ENCODE measurements at places on chromosomes 11 and 22.

GRCh38 chr11:105696000-105696399 is 86.1 kb downstream of the GRIA4 start:
- no peak for DNase-seq

GRCh38 chr22:19880786-19881569 is 26.3 kb upstream of the GNB1L start:
- no peak for DNase-seq

DNA sequence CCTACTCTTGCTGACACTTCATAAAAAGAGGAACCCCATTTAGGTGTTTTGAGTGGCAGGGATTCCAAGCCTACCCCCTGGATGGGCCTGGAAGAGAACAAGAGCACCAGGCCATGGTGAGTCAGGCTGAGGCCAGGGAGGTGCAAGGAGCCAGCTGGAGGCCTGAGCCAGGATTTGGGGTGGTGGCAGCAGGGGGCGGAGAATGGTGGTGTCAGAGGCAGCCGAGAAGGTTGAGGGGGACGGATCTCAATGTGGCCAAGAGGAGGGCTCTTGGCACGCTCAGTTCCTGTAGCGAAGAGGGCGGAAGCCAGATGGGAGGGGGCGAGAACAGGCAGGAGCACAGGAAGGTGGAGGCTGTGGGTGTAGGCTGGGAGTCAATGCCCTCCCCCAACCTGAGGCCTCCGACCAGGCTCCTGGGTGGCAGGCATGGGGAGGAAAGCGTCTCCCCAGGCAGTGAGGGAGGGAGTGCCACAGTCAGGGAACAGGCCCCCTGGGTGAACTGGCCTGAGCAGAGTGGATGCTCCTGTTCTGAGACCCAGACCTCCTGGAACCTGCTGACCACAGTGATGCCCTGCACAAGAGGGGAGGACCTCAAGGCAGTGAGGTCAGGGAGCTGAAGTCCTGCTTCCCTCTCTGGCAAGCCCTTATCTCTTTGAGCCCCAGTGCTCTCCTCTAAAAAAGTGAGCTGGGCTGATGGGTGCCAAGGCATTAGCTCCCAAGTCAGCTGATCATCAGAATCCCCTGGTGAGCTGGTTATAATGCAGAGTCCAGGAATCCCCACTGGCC is 13.9 kb downstream of the RTN4RL2 start:
- no peak for DNase-seq

DNA sequence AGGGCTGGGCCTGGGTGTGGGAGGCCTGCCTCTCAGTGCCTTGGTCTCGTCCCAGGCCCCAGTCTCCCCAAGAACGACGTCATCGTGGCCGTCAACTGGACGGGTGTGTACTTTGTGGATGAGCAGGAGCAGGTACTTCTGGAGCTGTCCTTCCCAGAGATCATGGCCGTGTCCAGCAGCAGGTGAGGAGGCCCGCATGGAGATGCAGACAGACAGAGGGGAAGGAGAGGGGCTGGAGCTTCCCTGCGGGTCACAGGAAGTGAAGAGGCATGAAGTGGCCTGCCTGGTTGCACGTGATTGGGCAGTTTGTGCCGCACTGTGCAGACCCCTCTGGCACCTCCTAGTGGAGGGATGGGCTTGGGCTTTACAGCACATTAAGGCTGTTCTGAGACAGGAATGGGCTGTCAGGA is 70.4 kb downstream of the MYO7A start:
- DNase-seq, result no peak

GRCh38 chr11:118232659-118233058 is 7.8 kb upstream of the JAML start:
- no peak for DNase-seq

DNA sequence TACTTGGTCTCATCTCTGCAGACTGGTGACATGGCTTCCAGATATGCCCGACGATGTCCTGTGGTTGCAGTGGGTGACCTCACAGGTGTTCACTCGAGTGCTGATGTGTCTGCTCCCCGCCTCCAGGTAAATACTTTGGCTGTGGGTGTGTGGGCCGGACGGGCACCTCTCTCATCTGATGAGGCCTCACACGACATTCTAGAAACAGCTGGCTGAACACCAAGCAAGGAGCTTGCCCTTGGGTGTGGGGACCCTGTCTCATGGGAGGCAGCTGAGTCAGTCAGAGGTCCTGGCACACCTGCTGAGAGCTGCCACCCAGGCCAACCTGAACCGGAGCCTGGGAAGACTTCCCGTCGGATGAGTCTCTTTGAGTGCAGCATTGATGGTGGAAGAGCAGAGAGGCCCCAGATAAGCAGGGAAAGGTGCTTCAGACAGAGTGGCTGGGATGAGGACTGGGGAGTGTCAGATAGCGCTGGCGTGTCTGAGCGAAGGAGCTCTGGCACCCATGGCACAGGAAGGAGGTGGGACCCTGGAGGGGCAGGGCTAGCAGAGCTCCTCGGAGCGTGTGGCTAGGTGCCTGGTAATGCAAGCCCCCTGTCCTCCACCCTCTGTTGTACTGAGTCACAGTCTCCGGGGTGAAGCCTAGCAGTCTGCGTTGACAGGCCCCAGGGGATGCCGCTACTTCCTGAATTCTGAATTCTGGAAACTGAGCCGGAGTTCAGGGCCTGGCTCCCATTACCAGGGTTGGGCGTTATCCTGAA is 10.4 kb upstream of the SAMM50 start:
- DNase-seq, result no peak

- no peak for DNase-seq
Observed at GRCh38 chr22:40403141-40403540, 32.7 kb downstream of the SGSM3 start.

- no peak for DNase-seq
Observed at GRCh38 chr11:44404301-44404700, 94.4 kb upstream of the ALX4 start.

DNA sequence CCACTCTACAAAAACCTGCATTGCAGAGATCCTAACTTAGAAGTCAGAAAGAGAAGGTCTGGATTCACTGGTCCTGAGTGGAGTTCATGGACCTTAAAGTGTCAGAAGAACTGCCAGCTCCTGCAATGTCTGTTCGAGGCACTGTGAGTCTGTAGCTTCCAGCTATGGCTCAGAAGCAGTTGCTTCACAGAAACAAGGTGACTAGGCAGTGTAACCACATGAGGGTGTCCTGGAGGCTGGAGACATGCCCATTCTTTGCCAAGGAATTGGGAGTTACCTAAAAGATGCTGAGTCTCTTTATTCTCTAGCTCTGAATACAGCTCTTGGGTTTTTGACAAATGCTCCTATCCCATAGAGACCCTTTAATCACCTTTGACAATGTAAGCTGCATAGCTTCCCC is 130.5 kb downstream of the SPON1 start:
- DNase-seq, result no peak

- no peak for DNase-seq
Observed at GRCh38 chr11:112156956-112157766, 6.7 kb downstream of the IL18 start.

DNA sequence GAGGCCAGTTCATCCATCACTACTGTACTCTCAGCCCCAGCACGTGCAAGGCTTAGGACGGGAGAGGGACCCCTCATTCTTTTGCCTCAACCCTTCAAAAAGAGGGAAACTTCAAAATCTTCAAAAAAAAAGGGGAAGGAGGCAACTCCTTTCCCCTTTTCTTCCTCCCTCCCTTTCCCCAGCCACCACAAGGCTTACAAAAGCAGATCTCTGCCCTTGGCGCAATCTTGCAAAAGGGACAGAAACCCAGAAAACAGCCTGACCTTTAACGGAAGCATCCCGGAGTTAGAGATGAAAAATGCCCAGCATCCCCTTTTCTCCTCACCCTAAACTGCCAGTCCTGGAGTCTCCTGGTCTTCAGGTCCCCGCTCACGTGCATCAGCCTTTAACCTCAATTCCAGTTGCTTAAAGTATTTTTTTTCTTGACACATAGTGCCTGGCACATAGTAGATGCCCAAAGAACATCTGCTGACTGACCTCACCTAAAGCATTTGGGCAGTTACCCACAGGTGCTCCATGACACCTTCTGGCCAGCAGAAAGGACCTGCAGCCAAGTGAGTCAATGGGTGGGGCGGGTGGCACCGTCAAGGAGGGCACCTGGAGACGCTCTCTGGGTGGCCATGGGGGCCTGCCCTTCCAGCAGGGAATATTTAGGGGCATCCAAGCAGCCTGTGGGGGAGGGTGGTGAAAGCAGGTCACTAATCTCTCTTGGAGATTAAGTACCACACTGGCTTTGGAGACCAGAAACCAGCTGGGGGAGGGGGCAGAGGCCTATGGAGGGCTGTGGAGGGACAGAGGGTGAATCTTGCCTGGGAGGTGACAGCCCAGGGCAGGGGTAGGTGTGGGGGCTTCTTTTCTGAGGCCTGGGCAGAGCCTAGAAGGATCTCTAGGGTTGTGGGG is 16.3 kb downstream of the NECTIN1 start:
- DNase-seq, result no peak

GRCh38 chr22:47597041-47597440 is 834.6 kb downstream of the TBC1D22A start:
- no peak for DNase-seq

DNA sequence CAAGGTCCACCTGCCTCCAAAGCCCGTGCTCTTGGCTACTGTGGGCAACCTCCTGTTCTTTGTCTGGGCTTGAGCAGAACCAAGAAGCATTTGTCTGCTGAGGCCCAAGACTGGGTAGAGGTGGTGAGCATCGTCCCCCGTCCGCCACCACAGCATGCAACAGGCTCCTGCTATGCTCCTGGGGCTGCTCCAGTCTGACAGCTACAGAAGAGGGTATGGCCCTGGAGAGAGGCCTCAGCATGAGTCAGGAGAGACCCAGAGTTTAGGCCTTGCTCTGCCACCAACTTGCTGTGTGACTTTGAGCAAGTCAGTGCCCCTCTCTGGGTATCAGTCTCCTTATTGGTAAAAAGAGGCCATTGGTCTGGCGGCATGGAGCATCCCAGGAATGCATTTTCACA is 91.2 kb downstream of the TP53I11 start:
- no peak for DNase-seq

- no peak for DNase-seq
Observed at GRCh38 chr11:16356761-16357393, 531 bp upstream of the SOX6 start.

GRCh38 chr22:39984006-39984405 is 10.7 kb upstream of the FAM83F start:
- DNase-seq, result no peak

DNA sequence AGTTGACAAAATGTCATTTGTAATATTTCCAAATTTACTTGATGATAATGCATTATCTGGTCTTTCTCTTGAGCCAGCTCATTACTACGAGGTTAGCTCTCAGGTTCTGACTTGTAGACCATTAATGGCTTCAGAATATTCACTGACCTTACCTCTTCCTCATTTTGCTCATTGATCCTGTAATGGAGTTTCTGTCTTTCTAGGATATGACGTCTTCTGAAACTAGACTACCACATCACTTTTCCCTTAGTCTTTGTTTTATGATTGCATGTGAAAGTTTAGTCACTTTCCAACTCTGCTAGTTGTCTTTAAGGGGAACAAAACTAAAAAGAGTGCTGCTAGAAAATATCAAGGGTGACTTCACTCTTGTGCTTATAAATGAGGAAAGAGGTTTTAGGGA is 697.6 kb downstream of the JRKL start:
- no peak for DNase-seq

DNA sequence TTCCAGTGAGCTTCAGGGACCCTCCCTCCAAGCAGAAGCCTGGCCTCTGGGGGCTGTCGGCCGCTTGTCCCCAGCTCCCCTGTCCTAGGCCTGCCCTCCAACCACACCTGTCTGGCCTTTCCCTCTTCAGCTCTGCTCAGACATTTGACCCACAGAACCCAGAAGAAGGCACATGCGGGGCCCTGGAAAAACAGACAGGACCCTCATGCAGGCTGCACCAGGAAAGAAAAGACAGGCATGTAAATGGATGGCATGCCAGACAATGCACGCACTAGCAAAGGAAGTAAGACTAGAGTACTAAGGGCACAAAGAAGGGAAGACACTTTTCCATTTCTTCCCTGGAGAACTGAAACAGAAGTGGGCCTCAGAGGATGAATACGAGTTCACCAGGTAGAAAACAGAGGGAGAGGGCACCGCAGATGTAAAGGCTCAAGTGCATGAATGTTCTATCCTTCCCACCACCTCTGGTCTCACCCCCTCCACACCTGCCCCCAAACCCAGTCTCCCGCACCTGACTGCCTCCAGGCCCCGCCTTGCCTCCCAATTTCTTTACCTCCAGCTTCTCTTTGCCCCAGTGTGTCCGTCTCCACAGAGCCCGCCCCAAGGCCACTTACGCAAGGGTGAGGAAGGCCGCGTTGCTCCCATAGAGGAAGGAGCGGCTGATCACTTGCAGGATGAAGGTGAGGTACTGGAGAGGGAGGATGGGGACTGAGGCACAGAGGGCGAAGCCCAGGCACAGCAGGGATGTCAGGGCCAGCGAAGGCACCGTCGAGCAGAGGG is 17.4 kb downstream of the SLC43A3 start:
- no peak for DNase-seq

- no peak for DNase-seq
Observed at GRCh38 chr11:110076371-110076965, 16.7 kb upstream of the ZC3H12C start.

- no peak for DNase-seq
Observed at GRCh38 chr22:44693756-44694155, 8.2 kb upstream of the PRR5 start.

DNA sequence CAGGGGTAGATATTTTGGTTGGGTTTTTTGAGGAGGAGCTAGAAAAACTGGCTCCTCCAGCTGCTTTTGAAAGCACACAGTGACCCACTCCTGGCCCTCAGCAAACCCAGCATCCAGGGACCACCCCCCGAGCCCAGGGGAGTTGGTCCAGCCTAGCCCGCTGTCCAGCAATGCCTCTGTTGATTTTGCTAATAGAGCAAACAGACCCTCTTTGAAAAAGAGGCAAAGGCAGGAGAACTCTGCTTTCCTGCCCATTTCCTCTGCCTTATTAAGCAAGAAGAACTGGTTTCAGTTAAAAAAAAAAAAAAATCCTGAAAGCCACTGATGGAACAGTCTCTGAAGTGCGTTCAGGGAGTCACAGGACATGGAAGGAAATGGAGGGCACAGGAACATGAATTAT is 25.3 kb downstream of the ABTB2 start:
- no peak for DNase-seq

DNA sequence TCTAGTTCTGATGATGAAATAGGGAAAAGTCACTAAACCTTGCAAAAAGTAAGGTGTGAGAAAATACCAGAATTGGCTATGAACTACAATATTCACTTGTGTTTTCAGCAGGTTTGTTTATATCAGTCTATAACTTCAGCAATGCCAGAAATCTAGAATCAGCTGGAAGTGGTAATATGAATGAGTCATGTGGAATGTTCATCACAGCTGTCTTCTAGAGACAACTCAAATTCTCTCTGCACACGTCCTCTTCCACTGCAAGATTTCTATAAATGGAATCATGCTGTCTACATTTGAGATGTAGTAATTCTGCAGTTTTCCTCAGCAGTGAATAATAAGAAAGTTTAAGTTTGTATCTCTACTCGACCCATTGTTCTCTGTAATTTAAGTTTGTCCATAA is 89.9 kb downstream of the OR4A15 start:
- DNase-seq, result no peak

- DNase-seq, result no peak
Observed at GRCh38 chr22:29391546-29391945, 3.2 kb upstream of the AP1B1 start.

DNA sequence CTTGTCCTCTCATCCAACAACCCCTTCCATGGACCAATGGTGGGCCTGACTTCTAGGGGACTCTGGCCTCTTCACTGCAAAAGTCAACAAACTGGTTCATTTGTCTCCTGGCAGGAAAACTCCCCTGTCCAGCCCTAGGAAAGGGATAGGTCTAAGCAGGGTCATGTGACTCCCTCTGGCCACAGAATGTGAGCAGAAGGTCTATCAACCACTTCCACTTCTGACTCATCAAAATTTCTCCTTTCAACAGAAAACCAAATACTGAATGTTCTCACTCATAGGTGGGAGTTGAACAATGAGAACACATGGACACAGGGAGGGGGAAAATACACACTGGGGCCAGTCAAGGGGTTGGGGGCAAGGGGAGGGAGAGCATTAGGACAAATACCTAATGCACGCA is 1.3 kb upstream of the ISX start:
- DNase-seq, result no peak

Data from GOT3 (cell line).